ENCODE measurements at places on chromosomes 6 and 20. TPM values are rescaled to one million over a fixed set of nuclear protein-coding genes. Genes with fewer than 3 reads are reported as not detected.

The CFB gene
- 34.6 TPM for total RNA-seq

The KHDC3L gene
- total RNA-seq = not detected

The HLA-F gene
- 16.4 TPM for total RNA-seq

The MAP7 gene
- 1.4 TPM for total RNA-seq

The CST7 gene
- total RNA-seq = not detected

The FKBP1C gene
- 0.65 TPM for total RNA-seq

The VSX1 gene
- not detected for total RNA-seq

The PSORS1C2 gene
- not detected for total RNA-seq

The TRDN gene
- under 0.01 TPM for total RNA-seq

The NNAT gene
- 0.13 TPM for total RNA-seq

The PTK6 gene
- 0.13 TPM for total RNA-seq

The RRAGD gene
- 8.5 TPM for total RNA-seq

The RAET1E gene
- 0.39 TPM for total RNA-seq

The GJA1 gene
- 737 TPM for total RNA-seq

The SERPINB1 gene
- total RNA-seq = 59.2 TPM

The ADGRG6 gene
- 71.5 TPM for total RNA-seq

The PRPH2 gene
- total RNA-seq = 2.5 TPM

The ZNF311 gene
- 2.1 TPM for total RNA-seq

The MUCL3 gene
- not detected for total RNA-seq

The GNAS-AS1 gene
- 0.39 TPM for total RNA-seq

The C20orf202 gene
- total RNA-seq = not detected

The RAD21L1 gene
- not detected for total RNA-seq

The LRRN4 gene
- under 0.01 TPM for total RNA-seq

The PDE10A gene
- 0.39 TPM for total RNA-seq

The ANKRD66 gene
- total RNA-seq = not detected

The RIPPLY2 gene
- total RNA-seq = under 0.01 TPM

The SMLR1 gene
- not detected for total RNA-seq

The PI16 gene
- total RNA-seq = under 0.01 TPM

The DEFB118 gene
- total RNA-seq = not detected

The WFDC5 gene
- total RNA-seq = not detected

The PROKR2 gene
- not detected for total RNA-seq

The LY6G6D gene
- total RNA-seq = not detected

The DTNBP1 gene
- 5.2 TPM for total RNA-seq

The DCBLD1 gene
- 28.5 TPM for total RNA-seq

The SIRPA gene
- 125 TPM for total RNA-seq

The FAM83C gene
- 0.11 TPM for total RNA-seq

The EYS gene
- total RNA-seq = under 0.01 TPM

The GPLD1 gene
- 2.2 TPM for total RNA-seq

The TBXT gene
- total RNA-seq = not detected

The SLC22A3 gene
- total RNA-seq = 2.7 TPM

The IMPG1 gene
- total RNA-seq = not detected

The IL17A gene
- total RNA-seq = not detected

The SAPCD1 gene
- 0.54 TPM for total RNA-seq

The RIN2 gene
- 67.8 TPM for total RNA-seq

The SCRT2 gene
- not detected for total RNA-seq

The PPP1R3D gene
- 7.7 TPM for total RNA-seq

The BPIFB1 gene
- total RNA-seq = not detected

The SLC12A5 gene
- under 0.01 TPM for total RNA-seq

Measured in articular chondrocyte of knee joint (primary cell).